ENCODE measurements at places on chromosomes 11 and 22.

- no peak for DNase-seq
These were observed 100.6 kb downstream of the PHF21B start for GRCh38 chr22:44909241-44909640.

GRCh38 chr11:89420981-89421380 lies 70.2 kb downstream of the NOX4 start:
- no peak for DNase-seq

GRCh38 chr11:28627690-28628255 lies 519.6 kb downstream of the METTL15 start:
- DNase-seq: no peak

- DNase-seq: peak; percentile 68
These were observed 104.5 kb downstream of the CHST1 start for GRCh38 chr11:45560913-45561281.

- no peak for DNase-seq
These were observed 39.0 kb downstream of the RRAS2 start for GRCh38 chr11:14320020-14320419.

GRCh38 chr22:46862418-46863324 lies 100.2 kb downstream of the TBC1D22A start:
- DNase-seq: no peak

DNA sequence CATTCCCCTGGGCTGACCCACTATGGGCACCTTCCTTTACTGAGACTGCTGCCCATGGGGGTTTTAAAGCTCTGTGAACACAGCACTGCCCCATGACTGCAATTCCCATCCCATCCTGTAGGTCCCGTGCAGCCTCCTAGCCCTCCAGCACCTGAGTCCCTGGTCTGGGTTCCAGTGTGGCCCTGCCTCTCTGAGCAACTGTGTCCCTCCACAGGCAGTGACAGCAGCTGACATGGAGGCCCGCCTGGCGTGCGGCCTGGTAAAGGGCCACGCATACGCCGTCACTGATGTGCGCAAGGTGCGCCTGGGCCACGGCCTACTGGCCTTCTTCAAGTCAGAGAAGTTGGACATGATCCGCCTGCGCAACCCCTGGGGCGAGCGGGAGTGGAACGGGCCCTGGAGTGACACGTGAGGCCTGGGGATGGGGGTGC lies 12.6 kb downstream of the OMP start:
- no peak for DNase-seq

DNA sequence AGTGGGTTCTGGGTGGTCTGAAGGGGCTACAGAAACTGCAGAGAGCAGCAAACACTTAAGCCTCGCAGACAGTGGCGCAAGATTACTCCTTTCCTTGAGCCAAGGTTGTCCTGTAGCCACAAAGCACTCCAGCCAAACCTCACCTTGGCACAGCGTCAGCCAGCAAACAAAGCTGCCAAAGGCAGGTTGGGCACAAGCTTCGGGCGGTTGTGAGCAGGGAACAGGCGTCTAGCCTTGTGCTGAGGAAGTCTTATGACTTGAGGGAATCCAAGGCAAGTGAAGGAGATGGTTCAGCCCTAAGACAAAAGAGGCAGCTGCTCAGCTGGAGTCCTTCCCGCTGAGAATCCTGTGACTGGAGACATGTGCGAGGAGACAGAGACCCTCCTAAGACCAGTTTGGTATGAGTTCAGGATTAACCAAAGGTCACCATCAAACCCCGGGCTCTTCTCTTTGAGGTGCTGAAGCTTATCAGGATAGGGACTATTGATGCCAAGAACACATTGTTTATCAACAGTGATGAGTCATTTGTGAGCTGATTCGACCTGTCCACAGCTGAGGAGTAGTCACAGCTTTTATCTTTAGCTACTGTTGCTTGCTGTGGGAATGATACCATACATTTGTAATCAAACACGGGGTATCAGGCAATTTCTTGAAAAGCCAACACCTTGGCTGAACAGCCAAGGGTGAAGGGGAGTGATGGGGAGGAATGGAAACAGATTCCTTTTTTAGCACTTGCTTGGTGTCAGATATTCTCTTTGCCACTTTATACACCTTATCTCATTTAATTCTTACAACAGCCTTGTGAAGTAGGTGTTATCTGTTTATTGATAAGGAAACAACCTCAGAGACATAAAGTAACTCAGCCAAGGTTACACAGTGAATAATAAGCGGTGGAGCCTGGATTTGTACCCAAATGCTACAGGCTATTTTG lies 4.6 kb downstream of the ADM start:
- DNase-seq: no peak

DNA sequence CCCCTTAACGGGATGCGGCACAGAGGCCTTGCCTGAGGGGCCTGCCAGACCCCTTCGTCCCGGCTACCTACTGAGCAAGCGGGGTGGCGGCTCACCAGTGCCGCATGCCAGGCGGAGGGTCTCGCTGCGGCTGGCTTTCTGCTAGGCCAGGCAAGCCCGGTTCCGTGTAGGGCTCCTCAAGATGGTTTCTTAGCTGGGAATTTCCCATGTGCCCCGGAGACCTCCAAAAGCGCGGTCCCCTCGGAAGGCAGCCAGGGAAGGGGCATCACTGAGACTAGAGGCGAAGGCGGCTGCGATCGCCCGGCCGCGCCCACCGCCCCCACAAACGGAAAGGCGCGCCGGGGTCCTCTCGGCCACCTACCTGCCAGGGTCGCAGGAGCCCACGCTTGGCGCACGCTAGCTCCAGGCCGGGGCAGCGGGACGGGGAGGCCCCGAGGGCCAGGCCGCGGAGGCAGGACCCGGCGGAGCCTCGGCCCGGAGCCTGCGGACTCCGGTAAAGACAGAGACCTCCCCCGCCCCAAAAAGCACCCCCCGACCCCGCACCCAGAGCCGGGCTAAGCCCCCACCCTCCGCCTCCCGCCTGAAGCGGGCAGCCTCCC lies 23.8 kb downstream of the MICAL3 start:
- DNase-seq: peak; percentile 14

GRCh38 chr22:43152003-43152356 lies 621 bp downstream of the TSPO start:
- DNase-seq: no peak

DNA sequence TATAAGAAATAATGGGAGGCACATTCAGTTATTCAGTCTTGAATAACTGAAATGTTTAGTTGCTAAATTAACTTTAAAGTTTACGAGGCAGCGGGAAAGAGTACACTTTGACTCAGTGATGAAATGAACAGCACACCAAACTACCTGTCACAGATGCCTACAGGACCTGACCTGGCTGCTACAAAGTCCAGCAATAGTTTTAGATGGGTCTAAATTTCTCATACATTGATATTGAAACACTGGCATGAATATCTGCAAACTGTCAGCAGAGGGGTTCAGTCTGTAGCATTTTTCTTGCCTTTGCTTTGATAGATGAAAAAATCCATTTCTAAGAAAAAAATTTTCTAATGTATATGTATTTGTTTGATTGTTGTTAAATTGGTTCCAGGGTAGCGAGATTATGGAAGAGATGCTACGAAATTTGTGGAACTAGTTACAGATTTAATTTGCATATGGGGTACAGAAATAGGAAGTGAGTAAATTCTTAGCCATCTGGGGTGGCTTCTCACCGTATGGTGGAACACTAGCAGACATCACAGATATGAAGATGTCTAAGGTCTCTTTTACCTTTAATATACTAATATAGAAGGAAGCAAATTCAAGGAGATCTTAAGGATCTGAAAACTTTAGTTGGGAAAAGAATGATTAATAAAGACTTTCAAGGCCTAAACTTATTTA lies 20.8 kb upstream of the GAB2 start:
- no peak for DNase-seq

DNA sequence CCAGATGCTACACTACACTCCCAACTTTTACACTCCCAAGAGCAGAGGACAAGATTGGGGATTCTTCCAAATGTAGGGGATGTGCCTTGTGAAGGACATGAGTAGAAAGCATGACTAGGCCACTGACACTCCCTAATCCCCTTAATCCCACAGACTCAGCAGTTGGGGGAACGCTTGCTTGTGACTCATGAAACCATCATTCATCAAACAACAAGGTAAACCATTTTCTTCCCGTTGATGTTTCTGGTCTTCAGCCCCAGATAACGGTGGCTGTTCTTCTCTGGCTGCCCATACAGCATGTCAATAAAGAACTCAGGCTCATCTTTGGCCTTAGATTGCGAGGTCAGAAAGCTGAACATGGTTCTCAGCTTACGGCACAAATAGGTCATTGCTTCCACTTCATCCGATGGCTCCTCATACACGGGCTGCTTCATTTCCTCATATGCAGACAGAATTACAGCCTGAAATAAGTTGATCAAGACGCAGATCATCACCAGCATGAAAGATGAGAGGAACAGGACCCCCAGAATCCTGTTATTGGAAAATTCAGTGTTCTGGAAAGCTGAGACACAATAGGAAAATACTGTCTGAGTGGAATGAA lies 6.4 kb upstream of the CDPF1 start:
- DNase-seq: no peak

- DNase-seq: no peak
These were observed 1290.4 kb downstream of the BRD1 start for GRCh38 chr22:48537343-48537680.

DNA sequence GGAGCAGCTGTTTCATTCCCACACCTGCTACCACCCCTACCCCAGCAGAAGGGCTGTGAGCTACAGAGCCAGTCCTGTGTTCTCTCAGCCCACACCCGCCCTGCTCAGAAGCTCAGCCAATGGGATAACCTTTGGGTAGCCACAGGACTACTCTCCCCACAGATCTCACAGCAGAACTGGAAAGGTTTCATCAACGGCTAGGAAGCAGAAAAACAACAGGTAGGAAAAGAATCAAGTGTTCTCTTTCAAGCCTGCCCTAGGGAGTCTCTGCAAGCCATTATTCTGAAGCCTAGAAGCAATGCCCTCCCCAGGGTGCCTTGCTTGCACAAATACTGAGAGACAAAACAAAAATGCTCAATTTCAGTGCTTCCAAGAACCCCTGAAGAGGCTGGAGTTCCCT lies 77.2 kb downstream of the TMPRSS5 start:
- peak; percentile 49 for DNase-seq

DNA sequence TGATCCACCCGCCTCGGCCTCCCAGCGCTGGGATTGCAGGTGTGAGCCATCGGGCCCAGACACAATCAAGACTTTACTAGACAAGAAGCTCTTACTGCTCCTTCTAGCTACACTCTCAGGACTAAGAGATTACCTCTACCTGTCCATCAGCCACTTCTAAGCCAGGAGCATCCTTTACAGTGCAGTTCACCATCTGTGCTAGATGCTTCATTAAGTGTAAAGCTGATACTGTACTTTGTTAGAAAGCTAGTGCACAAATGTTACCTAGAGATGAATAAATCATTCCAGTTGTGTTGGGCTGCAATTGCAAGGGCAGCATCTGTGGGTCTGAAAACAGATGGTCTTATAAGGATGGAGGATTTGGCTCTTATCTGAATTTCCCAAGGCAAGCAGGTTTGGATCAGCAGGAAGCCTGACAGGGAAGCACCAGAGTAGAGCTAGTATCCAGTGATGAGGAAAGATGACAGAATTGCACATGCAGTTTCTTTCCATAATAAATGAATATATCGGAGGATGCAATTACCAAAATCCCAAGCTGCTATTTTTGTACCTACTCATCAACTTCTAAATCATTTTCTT lies 58.3 kb downstream of the FAM168A start:
- DNase-seq: peak; percentile 98

- no peak for DNase-seq
These were observed 34.0 kb downstream of the IRAG1 start for GRCh38 chr11:10659339-10660216.

DNA sequence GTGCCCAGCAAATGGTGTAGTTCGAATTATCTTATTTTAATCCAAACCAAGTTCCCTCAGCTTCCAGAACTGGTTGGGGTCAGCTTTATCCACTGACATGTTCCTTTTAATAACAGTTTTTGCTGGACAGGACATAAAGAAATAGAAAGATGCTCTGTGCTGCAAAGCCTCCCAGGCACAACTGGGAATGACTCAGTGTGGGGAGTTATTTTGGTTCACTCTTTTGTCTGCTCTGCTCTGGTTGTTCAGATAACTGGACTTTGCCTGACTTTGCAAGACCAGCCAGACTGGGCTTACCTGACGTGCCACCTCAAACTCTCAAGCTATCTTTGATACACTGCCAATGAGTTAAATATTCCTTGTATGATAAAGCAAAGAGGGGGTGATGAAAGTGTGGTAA lies 25.6 kb downstream of the SEZ6L start:
- no peak for DNase-seq

DNA sequence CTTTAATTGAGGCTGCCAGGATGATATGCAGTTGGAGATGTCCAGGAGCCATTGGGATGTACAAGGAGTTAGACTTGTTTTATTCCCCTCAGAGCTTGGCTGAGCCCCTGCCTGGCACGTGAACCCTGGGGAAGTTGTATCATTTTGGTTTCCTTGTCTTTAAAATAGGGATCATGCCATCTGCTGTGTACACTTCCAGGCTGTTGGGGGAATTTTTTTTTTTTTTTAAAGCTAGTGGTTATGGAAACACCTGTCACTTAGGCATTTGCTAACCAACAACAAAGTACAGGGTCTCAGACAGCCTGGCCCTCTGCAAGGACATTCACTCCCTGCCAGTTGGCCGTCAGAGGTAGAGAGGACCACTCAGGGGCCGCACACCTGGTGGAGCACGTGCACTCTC lies 8.5 kb upstream of the RAB1B start:
- DNase-seq: peak; percentile 93

DNA sequence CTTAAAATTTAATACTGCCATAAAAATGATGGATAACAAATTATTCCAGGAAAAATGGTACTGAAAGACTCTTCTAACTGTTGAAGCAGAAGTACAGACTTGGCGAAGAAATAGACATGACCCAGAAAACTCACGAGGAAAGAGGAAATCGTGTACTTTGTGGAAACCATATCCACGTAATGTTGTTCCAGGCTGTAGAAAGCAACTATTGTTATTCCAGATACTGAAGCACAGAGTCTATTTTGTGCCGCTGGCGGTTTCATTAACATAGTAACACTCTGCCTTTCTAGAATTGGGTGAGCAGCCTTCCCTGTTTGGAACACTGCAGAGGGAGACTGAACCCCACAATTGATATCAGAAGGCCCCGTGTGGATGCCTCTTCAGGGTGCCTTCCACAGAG lies 310.6 kb downstream of the TBC1D22A start:
- no peak for DNase-seq

DNA sequence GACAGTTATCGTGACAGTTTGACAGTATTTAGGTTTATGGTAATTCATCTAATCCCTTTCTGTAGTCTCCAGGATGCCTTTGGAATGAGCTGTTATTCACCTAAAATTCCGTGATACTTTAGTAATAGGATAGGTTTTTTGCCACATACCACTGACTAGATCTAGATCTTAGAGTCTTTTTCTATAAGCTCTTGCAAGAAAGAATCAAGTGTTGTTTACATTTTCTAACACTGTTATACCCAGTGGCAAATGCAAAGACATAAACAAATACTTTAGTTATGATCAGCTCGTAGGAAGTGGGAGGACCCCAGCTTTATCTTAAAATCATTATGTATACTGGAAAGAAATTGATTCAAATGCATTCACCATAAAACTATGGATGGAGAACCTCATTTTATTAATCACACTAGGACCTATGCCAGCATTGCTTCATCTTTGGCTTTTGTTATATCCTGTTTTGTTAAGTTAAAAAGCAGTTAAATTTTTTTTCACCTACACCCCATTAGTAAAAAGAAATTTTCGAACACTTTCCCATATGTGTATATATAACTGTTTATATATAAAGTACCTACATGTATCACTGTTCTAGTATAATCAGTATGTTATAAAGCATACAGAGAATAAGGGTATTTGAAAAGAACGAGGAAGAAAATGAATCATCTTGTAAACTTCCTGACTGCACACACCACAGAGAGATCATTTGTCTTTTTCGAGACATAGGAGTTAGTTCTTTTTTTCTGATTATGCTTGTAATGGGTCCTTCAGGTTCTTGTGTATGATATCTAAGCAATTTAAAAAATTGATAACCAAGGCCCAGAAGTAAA lies 60.9 kb downstream of the PDHX start:
- DNase-seq: no peak

GRCh38 chr11:64787526-64788320 lies 9.4 kb upstream of the SF1 start:
- DNase-seq: no peak

Measured in NCI-H2171 treated with DMSO at 0.1 percent for 48 hours (cell line).